ENCODE measurements at places on chromosomes 1 and 21.

DNA sequence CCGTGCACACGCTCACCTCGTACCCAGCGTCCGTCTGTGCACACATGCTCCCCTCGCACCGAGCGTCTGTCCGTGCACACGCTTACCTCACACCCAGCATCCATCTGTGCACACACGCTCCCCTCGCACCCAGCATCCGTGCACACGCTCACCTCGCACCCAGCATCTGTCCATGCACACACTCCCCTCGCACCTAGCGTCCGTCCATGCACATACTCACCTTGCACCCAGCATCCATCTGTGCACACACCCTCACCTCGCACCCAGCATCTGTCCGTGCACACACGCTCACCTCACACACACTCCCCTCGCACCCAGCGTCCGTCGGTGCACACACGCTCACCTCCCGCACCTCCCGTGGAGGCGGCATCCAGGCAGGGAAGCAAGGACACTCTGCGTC lies 24.4 kb upstream of the COL18A1 start:
- DNase-seq = no peak

GRCh38 chr1:226187019-226187322 lies 430 bp upstream of the ACBD3 start:
- DNase-seq = no peak

DNA sequence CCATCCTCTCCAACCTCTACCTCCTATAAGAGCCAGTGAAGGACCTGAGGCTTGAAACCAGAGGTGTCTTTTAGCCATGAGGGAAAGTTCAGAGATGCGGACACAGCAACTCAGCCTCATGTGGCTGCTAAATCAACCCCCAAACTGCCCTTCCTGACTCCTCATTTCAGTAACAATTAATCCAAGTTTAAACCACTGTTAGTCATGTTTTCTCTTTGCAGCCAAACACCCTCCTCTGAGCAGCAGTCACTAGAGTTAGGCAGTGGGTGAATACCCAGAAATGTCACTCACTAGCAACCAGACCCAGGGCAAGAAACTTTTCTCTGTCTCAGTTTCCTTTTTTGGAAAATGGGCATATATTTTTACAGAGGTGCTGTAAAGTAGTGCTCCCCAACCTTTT lies 71.2 kb downstream of the KCNJ15 start:
- DNase-seq = no peak

DNA sequence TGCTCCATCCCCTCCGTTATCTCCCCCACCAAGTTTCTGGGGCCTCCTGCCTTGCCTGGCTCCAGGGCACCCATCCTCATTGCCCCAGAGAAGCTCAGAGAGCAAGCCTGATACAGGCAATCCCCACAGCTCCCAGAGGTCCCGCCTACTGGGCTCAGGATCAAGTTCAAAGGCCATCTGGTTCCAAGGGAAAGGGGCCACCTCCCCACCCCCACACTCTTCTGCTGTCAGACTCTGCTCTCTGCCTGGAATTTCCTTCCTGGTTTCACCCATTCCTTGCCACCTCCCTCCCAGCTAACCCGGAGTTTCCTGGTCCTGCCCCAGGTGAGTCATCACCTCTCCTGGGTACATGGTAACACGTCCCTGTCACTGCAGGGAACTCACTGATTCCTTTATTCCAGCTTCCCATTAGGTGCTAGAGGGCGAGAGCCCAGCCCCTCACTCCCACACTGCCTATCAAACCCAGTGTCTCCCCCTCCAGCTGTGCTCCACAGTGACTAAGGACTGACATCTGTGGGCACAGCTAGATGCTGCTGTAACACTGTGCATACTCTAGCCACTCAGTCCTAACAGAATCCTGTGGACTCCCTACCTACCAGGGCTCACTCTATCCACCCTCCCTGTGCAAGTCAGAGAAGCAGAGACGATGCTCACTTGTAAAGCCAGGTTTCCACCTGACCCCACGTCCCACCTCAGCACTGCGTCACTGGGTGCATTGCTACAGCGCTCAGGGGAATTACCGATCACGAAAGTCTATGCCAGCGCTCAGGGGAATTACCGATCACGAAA lies 21.8 kb downstream of the RSPH1 start:
- DNase-seq = no peak

DNA sequence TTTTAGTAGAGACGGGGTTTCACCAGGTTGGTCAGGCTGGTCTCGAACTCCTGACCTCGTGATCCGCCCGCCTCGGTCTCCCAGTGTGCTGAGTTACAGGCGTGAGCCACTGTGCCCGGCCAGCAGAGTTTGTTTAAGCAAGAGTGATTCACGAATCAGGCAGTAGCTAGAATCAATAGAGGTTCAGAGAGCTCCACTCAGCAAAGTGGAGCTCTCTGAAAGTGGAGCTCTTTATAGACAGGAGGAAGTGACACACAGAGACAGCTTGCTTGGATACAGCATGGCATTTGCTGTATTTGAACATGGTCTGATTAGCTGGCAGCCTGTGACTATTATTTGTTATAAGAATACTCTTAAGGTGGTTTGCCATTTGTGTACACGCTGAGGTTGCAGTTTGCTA lies 27.1 kb upstream of the CD34 start:
- DNase-seq = no peak

GRCh38 chr1:221106616-221107015 lies 227.4 kb downstream of the HLX start:
- DNase-seq = no peak

DNA sequence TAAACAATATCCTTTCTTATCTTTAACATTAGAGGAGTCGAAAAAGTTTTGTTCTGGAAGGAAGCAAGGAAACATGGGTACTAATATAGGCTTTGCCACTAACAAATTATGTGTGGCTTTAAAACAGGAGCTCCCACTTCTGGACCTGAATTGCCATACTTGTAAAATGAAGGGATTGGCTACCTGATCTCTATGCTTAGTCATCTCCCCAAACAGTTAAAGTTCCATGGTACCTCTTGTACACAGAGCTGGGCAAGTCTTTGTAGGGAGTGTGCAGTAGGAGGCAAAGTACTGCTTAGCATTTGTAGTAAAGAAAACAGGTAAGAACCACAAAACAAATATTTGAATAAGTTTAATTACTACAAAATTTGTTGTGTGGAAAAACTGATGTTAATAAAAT lies 81.3 kb downstream of the MAST2 start:
- DNase-seq = no peak

DNA sequence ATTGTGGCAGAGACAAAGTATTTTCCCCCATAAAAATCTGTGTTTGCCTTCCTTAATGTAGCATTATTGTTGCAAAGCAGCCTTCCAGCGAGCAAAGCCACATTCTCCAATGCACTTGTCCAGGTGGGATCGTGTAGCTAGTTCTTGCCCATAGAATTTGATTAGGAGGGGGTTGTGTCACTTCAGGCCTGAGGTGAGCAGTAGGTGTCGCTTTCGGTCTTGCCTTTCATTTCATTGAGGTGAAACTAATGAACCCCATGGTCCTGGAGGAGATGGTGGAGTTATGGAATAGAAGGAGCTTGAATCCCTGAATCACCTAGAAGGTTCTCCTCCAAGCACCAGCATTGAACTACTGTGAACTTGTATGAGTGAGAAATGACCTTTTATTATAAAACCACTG lies 318.9 kb upstream of the PBX1 start:
- no peak for DNase-seq

- no peak for DNase-seq
Observed at GRCh38 chr21:39022466-39022862, 160.8 kb downstream of the PSMG1 start.

DNA sequence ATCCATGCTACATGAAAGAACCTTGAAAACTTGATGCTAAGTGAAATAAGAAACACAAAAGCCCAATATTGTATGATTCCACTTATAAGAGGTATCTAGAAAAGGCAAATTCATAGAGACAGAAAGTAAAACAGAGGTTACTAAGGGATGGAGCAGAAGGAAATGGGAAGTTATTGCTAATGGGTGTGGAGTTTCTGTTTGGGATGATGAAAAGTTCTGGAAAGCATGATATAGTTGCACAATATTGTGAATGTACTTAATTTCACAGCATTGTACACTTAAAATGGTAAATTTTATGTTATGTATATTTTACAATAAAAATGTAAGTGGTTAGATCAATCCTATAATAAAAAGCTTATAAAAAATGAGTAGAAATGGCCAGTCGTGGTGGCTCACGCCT lies 1.6 kb upstream of the NECAP2 start:
- no peak for DNase-seq

DNA sequence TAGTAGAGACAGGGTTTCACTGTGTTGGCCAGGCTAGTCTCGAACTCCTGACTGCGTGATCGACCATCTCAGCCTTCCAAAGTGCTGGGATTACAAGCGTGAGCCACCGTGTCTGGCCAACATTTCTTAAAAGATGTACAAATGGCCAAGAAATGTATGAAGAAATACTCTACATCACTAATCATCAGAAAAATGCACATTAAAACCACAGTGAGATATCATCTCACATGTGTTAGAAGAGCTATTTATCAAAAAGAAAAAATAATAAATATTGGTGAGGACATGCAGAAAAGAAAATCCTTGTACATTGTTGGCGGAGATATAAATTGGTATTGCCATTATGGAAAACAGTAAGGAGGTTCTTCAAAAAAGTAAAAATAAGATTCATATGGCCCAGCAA lies 33.6 kb upstream of the TNFSF18 start:
- no peak for DNase-seq

- no peak for DNase-seq
Observed at GRCh38 chr21:44527983-44528633, 11.9 kb downstream of the KRTAP10-1 start.

DNA sequence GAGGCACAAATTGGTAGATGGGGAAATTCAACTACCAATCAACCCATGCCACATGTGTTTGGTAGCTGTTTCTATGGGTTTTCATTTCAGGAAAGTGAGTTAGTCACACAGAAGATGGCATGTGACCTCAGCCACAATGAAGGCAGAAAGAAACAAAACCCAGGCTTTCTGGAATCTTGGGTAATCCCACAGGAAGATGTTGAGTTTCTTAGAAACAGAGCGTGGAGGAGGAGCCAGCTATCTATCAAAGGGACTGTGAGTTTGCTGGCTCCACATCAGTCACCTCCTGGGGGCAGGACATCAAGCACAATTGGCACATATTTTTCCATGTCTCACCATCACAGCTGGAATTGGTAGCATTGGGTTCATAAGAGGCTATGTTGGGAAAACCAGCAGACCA lies 188.9 kb upstream of the PLXNA2 start:
- DNase-seq = no peak

GRCh38 chr1:201354901-201355295 lies 22.6 kb downstream of the TNNT2 start:
- DNase-seq = no peak

DNA sequence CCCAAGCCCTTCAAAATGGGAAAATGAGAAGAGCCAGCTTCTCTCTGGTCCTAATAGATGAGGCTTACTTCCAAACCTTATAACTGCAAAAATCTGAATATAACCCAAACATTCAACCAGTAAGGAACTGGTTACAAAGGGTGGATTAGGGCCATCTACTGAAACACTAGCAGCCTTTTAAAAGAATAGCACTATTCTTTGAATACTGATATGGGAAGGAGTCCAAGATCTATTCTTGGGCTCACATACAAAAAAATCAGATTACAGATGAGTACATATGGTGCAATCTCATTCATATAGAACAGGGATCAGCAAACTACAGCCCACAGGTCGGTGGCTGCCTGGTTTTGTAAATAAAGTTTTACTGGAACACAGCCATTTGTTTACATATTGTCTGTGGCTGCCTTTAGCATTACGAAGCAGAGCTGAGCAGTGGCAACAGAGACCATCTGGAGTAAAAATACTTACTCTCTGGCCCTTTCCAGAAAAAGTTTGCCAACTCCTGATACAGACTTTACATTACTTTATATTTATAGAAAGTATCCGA lies 167.7 kb downstream of the ZSCAN20 start:
- no peak for DNase-seq

DNA sequence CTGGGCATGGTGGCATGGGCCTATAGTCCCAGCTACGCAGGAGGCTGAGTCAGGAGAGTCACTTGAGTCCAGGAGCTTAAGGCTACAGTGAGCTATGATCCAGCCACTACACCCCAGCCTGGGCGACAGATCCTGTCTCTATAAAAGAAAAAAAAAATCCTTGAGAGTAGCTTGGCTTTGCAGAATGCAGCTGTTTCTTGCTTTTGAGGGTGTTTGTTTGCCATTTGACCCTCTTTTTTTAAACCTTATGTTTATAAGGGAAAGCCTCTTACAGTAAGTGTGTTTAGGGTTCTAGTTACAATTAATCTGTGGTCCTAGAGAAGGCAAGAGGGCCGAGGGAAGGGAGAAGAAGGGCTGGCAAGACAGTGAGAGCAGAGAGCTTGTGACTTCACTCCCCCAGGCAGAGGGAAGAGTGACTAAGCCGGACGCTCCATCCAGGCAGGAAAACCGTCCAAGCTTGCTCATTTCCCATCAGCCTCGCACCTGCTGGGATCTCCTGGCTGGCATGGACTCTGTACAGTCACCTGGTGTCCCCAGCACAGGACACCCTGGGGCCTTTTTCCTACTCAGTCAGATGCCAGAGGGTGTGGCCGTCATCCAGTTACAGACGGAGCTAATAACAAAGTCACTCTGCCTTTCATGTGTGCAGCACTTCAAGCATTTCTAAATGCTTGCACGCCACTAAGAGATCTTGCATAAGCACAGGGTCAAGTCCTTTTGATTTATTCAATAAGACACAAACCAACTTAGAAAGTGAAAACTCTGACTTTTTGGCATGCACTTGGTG lies 55.5 kb upstream of the PSEN2 start:
- DNase-seq = no peak

DNA sequence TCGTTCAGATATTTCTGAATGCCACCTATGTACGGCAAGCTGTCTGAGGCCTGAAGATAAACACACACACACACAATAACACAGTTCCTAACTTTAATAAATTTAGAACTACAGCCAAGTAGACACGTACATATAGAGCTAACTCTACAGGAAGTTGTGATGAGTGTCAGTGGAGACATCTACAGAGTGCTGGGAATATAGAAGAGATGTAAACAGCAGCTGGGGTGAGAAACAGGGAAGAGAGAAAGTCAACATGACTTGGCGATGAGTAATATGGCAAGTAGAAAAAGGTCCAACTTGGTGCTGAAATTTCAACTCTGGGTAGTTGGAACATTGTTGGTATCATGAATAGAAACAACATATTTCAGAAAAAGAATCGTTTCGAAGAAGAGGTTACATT lies 206.5 kb downstream of the ZP4 start:
- no peak for DNase-seq

- DNase-seq = no peak
Observed at GRCh38 chr1:26602378-26602959, 72.9 kb downstream of the RPS6KA1 start.

DNA sequence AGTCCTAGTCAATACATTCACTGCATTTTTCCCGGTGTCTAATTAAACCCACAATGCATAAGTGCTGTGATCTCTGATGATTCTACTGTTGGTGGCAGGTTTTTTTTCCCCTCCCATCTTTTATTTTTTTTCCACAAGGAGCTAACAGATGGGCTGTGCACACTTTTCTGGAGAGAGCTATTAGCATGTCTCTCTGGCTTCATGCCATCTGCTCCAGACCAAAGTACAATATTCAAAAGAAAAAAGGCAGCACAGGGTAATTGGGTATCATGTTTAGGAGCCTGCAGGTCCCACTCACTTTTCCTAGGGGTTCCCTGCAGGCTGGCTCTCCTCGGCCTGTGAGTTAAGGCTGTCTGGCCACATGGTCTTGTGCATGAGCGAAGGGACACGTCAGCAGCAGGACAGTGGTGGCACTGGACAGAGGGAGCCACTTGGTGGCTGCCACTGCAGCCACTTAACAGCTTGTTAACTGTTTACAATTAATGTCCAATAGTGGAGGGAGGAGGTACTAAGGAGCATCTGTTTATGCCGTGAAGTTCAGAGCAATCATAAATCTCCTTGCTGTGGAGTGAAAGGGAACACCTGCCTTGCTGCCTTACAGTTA lies 53.5 kb upstream of the C8B start:
- DNase-seq = no peak

Measured in GM12864 (cell line).